ENCODE measurements at places on chromosomes 2 and 18.

- no peak for DNase-seq
Observed at GRCh38 chr2:42057159-42057901, 9.5 kb downstream of the PKDCC start.

GRCh38 chr2:125584732-125585131 lies 1071.2 kb upstream of the GYPC start:
- no peak for DNase-seq

DNA sequence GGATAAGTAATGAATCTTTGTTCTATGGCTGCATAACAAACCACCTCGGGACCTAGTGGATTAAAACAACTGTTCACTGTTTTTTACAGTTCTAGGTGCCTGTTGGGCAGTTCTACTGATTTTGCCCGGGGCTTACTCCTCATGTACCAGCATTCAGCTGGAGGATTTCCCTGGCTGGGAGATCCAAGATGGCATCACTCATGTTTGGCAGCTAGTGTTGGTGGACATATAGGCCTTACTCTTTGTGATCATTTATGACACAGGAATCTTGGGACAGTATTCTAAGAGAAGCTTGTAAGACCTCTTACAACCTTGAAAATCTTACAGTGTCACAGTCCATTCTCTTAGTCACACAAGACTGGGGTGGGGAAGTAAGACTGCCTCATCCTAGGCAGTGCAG lies 4.6 kb downstream of the MARCHF7 start:
- DNase-seq, result no peak

- no peak for DNase-seq
Observed at GRCh38 chr18:63306249-63306648, 13.3 kb downstream of the BCL2 start.

DNA sequence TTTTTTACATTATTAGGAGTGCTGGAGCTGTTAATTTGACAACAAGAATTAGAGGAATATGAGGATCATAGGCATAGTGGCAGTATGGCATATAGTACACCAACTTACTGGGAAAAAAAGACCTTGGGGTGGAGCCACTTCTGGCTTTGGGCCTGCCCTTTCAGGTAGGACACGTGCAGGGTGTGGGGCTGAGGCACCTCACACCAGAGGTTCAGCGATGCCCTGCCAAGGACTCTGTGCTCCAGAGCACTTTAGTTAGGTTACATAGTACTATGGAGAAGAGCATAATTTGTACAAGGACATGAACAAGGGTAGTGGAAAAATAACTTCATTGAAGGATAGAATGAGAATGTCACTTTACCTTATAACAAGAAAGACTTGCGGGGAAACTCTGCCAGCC lies 77.1 kb upstream of the CD302 start:
- no peak for DNase-seq

GRCh38 chr2:62110415-62111025 lies 85.4 kb upstream of the B3GNT2 start:
- no peak for DNase-seq

DNA sequence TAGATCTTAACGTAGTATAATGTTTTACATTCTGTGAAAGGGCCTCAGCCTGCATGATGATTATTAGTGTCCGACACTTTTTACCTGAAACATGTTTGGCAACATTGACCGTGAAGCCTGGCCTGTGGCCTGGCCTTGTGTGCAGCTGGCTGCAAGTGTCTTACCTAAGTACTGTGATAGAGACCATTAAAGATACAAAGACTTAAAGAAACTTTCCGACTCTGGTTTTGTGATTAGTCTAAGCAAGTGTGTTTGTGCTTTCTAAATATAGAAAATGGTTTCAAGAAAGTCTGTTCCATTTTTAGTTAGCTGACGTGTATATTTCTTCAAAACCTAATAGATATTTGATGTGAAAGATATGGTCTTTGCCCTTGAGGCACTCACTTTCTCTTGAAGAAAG lies 601.8 kb downstream of the LRP1B start:
- DNase-seq, result no peak

DNA sequence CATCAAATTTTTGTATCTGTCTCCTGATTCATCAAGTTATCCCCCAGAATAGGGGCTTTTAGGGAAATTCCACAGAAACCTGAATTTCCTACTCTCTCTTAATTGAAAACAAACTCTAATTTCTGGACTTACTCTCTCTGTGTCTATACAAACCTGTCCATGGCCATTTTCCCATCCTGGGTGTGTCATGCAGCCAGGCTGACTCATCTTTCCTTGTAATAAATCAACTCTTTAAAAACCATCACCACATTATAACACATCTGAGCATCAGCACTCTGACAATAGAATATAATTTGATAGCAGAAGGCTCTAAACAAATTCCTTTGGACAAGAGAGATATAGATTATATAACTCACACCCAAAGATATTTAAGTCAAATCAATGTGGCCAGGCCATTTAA lies 610.2 kb downstream of the DCC start:
- no peak for DNase-seq

DNA sequence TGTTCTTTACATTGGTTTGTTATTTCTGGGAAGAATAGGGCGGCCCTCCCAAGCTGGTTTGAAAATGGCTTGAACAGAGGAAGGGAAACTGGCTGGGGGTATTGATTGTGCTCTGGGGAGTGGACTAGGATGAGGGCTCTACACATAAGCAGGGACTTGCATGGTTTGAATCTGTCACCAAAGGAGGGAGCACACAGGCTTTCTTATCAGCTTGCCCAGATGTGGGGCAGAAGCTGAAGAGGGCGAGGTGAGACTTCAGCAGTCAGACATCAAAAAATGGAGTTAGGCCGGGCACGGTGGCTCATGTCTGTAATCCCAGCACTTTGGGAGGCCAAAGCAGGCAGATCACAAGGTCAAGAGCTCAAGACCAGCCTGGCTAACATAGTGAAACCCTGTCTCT lies 7.2 kb upstream of the RAB12 start:
- DNase-seq, result no peak

GRCh38 chr2:55843096-55843993 lies 80.2 kb downstream of the EFEMP1 start:
- DNase-seq, result peak; percentile 32

DNA sequence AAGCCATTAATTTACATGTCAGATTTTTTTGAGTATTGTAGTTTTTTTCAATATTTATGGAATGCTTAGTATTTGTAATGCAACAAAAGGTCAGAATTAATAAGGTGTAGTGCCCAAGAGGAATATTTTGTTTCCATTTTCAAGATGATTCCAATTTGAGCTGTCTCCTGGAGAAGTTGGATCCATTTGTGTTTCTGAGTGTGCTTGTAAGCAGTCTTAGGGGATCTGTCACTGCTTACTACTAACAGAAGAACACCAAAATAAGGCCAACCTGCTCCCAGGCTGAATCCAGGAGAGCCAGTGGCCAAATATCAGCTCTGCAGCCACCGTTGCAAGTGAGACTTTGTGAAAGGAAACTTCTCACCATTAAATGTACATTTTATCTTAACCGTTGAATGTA lies 129.9 kb downstream of the AGAP1 start:
- DNase-seq, result no peak

GRCh38 chr2:200765139-200765951 lies 46.4 kb upstream of the BZW1 start:
- no peak for DNase-seq

DNA sequence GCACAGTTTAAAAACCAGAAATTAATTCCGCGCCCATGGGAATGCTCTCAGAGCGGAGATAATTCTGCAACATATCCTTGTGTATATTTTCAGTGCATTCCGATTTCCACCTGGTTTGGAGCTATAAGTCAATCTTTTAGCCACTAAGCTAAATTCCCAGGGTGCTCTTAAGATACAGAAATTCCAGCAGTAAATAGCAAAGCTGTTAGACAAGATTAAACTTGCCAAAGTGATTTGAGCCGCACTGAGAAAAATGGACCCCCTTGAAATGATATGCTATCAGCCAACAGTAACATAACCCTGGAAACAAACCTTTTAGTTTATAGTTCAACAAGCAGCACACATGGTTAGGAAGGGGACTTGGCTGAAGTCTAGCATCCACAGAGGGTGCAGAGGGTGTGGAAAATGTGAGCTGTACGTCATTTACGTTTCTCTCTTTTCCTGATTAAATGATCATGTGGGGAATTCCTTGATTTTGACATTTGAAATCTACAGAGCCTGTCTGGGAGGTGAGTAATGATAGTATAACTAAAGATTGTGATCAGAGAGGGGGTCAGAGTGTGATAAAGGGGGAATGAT lies 99.8 kb upstream of the COPS8 start:
- no peak for DNase-seq

DNA sequence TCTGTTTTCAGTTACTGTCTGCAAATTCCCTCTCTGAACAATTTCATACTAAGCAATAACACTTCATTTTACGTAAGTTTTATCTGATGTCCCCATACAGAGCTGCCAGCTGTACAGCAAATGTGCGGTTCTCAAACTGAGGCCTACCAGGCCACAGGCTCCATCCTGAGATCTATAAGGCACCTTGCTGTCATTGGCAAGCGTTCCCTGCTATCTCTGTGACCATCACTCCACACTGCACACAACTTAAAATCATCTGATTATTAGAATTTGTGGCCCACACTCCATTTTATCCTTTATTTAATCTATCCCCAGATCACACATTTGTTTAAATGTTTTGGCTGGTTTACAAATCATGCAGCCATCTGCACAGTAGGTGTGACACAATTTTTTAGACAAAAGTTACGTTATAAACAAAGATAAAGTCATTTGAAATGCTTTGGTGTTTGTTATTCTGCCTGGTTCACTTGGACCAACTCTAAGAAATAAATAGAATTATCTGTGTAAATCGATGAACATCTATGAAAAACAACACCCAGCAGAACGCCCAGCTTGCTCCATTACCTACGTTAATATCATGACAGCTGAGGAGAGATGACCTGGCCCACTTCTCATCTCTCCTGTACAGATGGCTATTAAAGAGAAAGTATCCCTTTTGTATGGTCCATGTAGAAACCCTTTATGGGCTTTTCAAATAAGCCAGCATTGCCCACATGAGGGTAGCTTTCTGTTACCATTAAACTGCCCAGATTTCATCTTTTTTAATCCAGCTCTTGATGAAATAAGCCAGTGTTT lies 162.4 kb downstream of the ZNF521 start:
- DNase-seq, result no peak

DNA sequence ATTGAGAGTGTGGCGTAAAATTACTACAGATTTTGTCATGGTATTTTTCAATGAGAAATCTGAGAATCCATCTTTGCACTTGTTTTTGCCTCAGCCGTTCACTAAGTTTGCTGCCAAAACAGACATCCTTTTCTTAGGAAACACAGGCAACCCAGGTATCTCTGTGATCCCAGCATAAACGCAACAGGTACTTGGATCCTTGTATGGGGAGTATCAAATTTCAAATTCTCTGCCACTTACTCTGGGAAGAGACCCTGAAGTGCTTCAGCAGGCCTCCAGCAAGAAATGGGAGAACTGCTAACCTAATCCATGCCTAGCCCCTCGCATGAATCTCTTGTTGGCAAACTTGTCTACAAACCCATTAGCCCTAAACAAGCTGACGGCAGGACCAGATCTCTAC lies 83.1 kb downstream of the BCL11A start:
- no peak for DNase-seq

- DNase-seq, result no peak
Observed at GRCh38 chr2:74881626-74882298, 47.8 kb downstream of the HK2 start.

GRCh38 chr2:230000118-230000841 lies 68.4 kb downstream of the SLC16A14 start:
- DNase-seq, result no peak

- no peak for DNase-seq
Observed at GRCh38 chr2:172749388-172749787, 13.7 kb downstream of the RAPGEF4 start.

DNA sequence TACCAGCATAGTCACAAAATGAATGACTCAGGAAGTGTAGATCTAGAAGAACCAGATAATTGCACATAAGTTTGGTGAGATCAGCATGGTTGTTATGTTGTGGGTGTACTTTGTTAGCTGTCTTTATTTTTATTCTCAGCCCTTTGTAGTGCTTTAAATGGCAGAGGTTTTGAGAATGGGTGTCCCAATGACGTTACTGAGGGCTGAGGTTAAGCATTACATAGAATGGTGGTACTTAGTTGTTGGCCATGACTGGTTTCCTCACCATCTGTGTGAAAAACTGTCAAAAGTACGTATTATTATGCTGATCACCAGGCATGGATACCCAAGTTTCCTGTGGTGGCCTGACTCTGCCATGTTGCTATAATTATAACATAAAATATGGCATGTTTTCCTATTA lies 165.8 kb downstream of the UBE2E3 start:
- DNase-seq, result no peak

GRCh38 chr2:64686283-64686956 lies 32.7 kb upstream of the SERTAD2 start:
- DNase-seq, result no peak

- DNase-seq, result no peak
Observed at GRCh38 chr18:51739044-51739666, 541.7 kb upstream of the MEX3C start.

DNA sequence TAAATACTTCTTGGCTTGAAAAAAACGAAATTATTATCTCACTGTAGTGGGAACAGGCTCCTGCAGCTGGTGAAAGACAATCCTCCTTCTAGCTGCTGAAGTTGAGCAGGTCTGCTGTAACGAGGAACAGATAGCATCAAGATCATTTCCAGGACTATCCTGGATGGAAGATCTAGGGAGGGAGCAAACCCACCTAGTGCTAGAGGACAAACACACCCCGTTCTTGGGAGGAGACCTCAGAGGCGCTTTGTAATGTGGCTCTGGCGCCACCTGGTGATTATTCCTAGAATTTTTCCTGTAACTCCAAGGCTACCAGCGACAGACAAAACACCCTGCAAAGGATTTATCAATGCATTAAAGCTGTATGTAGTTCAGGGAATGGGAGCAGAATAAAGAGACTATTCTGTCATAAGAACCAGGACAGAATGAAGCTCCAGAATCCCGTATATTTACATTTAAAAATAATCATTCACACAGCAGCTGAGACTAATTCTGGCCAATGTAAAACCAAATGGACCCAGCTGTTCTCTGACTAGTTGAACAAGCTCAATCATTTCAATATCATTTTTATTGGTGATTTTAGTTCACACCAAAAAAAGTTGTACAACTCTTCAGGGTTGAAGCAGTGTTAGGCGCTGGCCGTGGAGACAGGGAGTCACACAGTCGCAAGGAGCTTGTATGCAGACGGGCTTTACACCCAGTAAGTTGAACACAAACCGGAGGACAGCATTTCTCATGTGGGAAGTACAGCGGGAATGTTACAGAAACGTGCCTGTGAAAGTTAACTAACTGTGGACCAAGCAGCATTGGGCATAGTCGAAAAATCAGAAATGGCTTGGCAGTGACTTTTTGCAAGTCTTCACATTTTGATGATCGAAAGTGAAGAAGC lies 290.3 kb downstream of the TRIB2 start:
- peak; percentile 33 for DNase-seq

GRCh38 chr2:120299561-120299960 lies 46.4 kb upstream of the INHBB start:
- DNase-seq, result no peak

DNA sequence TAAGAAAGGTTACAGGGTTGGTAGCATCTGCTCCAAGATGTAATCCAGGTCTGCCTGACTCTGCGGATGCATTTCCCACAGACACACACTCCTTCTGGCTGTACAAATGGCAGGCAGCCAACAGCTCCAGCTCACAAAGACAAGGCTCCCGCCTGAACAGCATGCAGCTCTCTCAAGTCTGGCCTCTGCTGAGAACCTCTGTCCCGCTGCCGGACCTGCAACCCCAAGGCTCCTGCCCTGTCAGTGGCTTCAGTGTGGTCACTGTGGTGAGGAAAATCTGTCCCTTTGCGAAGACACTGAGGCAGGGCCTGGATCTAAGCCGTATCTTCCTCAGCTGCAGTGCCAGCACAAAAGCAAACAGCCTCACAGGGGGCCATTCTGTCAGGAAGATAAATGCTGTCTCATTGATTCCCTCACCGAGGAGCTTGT lies 469.3 kb upstream of the MEX3C start:
- DNase-seq, result no peak

Measured in HuH-7 (cell line).